Daoy (cell line): ENCODE measurements at places on chromosomes 11 and 22.
A peak's percentile ranks its signal among the peaks of the same experiment; 100 is the strongest.

DNA sequence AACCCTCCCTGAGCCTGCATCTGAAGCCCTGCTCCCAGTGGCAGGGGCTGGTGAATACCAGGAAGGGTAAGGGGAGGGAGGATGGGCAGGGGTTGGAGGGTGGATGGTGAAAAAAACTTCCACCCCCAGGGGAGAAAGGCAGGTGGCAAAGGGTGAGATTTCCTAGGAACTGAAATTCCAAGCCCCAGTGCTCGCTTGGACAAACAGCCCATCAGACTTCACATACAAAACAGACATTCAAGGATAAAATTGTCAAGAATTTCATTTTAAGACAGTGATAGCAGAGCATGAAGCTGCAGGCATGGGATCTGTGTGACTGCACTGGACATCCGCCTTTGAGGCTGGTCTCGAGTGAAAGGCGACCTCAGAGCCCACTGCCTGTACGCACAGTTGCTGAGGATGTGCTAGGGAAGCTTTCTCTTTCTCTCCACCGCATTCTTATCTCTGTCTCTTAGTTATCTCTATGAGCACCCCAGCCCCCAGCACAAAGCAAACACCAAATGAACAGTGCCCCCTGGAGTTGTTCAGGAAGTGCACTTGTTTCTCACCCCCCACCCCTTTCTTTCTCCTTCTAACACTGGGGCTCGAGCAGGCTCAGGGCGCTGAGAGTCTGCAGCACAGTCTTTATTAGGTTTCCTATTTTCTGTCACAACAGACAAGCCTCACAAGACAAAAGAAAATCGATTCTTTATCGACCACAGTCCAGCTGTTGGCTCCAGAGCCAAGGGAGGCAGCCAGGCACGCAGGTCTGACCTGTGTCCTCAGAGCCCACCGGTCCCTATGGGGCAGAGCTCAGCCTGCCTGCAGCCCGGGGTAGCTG is 237.3 kb upstream of the NCAM1 start:
- DNase-seq = no peak

DNA sequence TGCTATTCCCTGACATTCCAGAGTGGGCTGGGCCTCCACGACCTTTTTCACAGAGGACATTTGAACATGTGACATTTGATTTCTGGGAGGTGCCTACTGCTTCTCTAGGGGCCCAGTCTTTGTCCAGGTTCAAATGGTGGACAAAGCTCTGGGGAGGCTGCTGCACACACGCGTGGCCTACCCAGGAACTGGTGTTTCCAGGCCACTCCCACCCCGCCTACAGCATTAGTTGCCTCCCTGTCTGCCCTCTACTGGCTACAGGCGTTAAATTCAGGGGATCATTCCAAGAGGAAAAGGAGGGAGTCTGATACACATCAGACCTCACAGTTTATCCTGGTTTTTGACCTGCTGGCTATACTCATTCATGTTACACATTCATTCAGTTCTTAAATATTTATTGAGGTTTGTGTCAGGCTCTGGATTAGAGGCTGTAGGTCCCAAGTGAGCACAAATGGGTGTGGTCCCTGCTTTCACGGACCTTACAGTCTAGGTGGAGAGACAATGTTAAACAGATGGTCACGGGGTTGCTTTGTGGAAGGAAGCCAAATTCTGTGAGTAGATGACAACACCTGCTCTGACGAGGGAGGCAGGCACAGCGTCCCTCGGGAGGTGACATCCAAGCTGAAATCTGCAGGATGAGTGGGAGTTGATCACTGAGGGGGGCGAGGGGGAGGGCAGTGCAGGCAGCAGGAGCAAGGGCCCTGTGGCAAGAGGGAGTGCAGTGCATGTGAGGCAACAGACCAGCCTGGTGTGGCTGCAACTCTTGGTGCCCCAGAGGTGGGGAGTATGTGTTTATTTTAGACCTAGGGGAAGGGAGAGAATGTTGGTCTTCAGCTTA is 11.8 kb downstream of the TUB start:
- DNase-seq = peak; percentile 66

DNA sequence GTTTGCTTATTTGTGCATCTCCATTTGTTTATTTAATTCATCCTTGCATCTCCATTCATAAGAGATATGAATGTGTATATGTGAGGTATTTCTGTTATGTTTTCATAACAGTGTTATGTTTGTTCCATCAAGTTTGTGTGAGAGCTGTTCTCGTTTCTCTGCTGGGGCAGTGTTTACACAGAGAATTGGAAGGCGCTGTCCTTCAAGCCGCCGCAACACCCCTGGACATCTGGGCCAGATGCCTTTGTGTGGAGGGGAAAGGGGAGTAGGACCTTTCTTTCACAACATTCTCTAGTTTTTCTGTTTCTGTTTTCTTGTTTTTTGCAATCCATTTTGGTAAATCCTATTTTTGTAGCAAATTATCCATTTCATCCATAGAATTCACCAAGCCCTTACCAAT is 7.0 kb upstream of the TM7SF2 start:
- no peak for DNase-seq

- no peak for DNase-seq
Measured at GRCh38 chr11:5246772-5247471, 2.7 kb downstream of the HBG1 start.

DNA sequence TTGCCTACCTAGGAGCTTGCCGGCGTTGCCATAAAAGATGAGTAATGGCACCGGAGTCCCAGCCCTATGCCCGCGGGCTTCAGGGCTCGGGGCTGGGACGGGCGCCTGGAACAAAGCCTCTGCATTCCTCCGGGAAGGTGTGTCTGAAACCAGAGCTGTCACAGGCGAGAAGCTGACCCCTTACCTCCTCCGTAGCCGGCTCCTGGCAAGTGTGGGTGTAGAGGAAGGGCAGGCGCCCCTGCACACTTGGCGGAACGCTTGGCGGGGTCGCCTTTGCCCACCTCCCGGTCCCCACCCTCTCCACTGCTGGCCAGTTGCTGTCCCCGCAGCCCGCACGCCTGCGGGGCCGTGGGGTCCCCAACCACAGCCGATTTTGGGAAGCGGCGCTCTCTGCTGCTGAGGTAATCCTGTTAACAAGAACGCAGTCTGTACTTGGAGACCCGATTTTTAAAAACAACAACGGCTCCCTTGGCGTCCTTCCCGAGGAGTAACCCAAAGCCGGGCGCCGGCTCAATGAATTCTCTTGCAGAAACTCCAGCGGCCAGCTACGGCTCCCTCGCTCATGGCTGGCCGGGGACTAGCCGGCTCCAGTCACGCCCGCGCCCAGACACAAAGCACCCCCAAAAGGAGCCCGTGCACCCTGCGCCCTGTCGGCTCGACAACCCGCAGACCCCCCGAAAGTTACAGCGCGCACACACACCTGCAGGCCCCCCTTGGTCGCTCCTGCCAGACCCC is 89.2 kb downstream of the PLEKHA7 start:
- peak; percentile 62 for DNase-seq

DNA sequence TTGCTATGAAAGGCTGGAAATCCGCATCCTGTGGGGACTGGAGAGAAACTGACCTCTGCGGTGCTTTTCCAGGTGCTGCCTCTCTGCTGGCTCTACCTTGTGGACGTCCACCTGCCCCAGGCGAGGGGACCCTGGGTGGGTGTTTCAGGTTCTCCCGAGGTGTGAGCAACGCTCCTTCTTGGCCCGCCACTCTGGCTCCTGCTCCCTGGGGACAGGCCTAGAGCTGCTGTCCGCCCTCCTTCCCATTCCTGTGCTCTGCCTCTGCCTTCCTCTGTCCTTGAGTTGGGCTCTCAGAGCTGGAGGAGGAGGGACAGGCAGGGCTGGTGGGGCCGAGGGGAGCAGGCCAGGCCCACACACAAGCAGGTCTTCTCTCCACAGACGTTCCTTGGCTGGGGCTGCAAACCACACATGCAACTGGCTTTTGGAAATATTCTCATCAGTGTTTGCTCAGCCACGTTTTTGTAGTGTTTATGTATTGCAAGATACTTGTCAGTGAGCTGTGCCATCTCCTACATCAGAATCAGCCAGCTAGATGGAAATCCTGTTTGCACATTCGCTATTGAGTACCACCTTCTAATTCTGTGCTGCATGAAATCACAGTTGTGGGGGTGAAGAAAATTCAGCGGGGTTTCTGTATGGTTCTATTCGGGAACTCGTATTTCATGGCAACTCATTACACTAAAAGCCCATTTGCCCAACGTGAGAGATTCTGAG is 1115.0 kb downstream of the BRD1 start:
- no peak for DNase-seq

DNA sequence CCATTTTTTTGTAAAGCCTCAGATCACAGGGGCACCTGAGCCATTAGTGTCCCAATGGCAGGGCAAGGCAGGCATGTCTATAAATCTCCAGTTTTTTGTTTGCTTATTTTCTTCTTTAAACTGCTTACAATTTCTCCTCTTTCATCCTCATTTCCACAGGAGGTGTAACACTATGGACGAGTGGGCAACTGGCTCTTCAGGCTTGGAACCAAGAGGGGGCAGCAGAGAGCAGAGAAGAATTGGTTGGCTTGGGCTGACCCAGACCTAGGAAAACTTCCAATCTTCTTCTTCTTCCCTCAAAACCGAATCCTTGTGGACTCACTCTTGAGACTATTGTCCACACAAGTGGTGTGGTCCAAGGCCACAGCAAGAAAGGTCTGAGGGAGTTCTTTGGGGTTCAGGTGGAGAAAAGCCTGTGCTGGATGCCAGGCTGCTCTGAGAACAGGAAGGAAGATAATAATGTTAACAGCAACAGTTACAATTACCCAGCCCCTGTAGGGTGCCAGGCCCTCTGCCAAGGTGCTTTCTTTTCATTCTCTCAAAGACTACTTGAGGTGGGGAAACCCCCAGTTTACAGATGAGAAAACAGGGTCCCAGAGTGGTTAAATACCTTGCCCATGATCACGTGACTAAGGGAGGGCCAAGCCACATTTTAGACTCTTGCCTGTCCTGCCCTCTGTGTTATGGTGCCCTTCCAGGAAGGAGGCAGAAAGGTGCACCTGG is 70.7 kb upstream of the E2F8 start:
- DNase-seq = peak; percentile 54

- DNase-seq = peak; percentile 6
Measured at GRCh38 chr11:93059117-93059957, 89.9 kb downstream of the MTNR1B start.

GRCh38 chr11:93988912-93989311 is 32.2 kb upstream of the HEPHL1 start:
- DNase-seq = no peak

DNA sequence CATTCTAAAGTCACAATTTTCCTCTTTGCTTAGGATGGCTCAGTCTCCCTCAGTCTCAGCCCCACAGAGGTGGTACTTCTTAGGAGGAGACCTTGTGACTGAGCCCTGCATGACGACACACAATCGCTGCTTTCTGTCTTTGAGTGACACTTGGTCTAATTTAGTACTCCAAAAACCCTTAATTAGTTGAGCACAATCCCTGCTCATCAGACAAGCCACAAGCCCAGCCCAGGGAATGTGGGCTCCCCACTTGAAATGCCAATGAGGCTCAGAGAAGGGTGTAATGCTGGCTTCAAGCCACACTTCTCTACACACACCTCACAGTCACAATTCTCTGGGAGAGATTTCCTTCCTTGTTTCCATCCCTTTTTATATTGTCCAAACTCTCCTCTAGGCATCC is 101.8 kb downstream of the FEZ1 start:
- DNase-seq = no peak

- DNase-seq = no peak
Measured at GRCh38 chr11:57605028-57605420, 7.5 kb downstream of the SERPING1 start.

DNA sequence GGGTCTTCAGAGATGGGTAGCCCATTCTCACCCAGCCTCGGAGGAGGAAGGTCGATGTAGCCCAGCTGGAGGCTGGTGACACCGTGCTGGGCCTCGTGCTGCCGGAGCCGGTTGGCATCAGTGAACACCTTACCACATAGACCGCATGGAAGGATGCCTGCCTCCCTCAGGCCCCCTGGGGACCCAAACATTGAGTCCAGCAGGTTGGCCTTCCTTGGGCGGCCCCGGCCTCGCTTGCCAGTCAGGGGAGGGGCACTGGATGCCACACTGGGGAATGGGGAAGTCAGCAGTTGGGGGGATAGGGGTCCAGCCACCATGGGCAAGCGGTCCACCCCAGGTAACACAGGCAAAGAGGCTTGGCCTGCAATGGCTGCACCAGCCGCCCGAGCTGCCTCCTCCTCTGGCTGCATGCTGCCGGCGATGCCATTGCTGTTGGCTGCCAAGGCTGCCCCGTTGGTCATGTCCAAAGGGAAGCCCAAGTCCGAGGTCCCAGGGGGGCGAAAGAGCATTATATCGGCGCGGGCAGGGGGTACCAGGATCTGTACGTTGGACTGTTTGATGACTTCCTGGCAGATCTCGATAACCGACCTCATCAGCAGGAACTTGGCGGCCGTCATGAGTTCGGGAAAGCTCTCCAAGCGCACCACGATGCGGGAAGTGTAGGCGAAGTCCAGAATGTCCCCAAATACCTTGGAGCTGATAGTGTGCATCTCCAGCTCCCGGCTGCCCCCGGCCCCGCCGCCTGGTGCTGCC is 1.4 kb downstream of the PATZ1 start:
- DNase-seq = no peak

DNA sequence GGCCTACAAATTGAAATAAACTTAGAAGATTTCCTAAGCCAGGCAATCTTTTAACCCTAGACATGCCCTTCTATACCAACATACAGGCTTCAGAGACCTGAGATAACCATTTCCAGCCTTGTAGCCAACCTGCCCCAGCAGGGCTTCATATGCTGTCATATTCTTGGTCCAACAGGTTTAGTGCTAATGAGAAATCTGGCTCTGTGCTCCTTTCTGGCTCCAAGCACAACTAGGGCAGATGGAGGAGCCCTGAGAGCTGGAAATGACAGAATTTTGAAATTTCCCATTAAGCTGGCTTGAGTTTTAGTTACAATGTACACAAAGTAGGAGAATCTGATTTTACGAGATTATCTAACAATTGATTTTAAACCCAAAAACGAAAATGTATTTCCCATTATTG is 323.0 kb upstream of the CCDC90B start:
- no peak for DNase-seq

DNA sequence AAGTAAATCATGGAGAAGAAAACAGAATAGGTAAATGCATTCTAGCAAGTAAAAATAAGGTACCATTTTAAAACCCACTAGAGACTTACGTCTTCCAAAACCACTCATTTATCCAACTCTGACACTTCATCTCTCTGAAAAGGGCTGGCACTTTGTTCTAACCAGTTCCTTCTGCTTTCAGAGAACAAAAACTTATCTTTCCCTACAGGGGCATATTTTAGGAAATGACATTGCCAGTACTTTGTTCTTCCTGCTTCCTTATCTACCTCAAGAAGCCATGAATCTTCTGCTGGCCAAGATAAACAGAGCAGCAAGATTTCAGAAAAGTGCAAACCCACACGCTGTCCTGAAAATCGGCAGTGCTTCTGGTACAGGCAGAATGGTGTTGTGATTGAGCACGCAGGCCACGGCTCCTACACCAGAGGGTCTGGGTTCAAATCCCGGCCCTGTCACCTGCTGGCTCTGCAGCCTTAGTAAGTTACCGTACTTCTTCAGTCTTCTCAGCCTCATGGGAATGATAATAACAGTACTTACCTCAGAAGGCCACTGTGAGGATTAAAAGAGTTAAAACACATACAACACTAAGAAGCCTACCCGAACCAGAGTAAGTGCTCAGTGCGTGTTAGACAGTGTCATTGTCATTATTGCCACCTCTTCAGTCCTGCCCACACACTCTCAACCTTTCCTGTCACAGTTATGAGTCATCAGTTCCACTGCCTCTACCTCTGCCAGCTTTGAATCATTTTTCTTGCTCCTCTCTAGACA is 11.0 kb downstream of the MPZL3 start:
- DNase-seq = peak; percentile 51
